ENCODE measurements at places on chromosomes 13 and 19.

GRCh38 chr19:37519890-37520289 lies 13.2 kb downstream of the ZNF793 start:
- no peak for DNase-seq

- no peak for DNase-seq
Observed at GRCh38 chr13:29849071-29849631, 1.3 kb downstream of the UBL3 start.

DNA sequence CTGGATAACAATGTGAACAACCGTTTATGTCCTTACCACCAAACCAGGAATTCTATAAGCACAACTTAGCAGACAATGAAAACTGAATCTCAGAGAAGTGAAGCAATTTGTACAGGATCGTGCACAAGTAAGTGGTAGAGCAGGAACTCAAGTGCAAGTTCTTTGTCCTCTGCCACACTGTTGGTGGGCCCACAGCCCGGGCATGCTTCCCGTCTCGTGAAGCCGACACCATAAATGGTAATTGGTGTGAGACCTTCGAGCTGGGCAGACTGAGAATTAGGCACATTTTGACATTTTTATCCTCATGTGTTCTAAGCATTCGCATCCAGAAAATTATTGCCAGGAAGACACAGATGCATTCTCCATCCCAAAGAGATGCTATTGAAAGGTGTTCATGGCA lies 27.9 kb upstream of the FLT1 start:
- DNase-seq = no peak

GRCh38 chr19:35120898-35121297 lies 5.3 kb downstream of the FXYD3 start:
- no peak for DNase-seq

DNA sequence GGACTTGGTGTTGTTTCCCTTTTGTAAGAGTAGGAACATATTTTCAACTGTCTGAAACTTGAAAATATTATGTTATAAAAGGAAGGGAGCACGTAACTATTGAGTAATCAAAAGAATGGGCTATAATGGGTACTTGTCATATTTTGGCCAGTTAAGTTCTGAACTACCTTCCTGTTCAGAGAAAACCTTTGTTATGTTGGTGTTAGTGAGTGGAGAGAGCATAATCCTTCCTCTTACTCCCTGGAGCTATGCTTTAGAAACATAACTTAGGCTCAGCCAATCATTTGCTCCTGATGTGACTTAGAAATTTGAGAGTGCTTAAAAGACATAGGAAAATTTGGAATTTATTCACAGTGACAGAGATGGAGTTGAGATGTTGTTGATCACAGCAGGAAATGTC lies 482.5 kb upstream of the SPRY2 start:
- no peak for DNase-seq

DNA sequence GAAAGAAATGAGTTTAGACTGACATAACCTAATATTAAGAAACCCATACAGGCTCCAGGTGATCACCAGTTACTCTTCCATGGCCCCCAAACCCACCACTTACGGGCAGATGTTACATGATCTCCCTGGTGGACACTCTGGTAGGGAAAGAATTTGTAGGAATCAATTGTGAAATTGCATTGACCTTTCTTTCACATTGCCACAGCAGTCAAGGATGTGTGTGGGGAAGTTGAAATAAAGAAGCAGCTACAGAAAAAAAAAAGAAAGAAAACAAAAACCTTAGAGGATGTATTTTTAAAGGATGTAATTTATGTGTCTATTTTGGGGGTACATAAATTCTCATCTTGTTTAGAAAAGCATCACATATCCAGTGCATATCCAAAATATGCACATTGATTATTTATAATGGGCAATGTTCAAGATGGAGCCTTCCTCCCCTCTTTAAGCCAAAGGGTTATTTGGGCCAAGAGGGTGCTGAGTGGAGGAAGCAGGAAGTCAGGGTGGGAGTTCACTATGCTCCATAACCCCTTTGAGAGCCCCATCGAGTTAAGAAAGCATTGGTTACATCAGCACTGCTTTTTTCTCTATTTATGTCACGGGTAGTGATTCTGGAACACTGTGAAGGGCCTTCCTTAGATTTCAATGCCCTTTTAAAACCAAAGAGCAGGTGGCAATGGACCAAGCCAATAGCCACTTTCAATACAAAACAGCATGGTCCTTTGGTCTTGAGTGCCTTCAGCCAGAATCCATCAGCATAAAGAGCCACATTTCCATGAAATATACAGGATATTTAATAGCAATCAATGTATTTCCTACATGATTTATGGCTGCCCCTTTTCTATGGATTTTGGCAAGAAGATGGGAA lies 169.6 kb downstream of the LACC1 start:
- no peak for DNase-seq

DNA sequence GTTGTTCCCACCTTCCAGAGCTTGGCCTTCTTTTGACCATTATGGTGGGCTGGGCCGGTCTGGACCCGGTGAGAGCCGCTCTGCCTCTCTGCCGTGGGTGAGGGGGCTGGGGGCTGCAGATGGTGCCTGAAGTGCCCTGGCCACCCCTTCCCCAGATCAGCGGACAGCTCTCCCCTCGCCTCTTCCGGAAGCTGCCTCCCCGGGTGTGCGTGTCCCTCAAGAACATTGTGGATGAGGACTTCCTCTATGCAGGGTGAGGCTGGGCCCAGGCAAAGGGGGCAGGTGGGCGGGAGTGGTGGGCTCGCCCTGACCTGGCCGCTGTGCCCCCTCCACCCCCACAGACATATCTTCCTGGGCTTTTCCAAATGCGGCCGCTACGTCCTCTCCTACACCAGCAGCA lies 1.9 kb downstream of the DCAF15 start:
- no peak for DNase-seq

DNA sequence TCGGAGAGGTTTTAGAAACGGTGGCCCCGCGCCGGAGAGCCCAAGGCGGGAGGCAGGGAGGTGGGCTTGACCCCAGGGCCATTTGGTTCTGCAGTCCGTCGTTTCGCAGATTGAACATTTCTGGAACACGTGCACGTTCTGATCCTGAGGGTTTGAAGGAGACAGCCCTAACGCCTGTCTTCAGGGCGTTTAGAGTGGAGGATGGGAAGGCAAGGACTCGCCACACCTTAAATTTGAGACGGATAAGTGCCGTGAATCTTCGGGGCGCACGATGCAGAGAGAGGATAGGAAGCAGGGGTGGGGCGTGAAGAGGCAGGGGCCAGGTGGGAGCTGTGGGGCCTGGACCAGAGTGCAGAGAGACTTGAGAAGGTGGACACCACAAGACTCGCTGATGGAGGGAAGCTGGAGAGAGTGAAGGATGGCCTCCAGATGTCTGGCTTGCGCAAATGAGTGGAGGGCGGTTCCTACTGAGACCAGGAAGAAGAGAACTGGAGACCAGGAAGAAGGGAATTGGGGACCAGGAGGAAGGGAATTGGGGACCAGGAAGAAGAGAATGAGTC lies 804 bp upstream of the MIER2 start:
- DNase-seq = no peak

- DNase-seq = no peak
Observed at GRCh38 chr19:10831987-10832938, 3.7 kb downstream of the TMED1 start.

GRCh38 chr13:32259116-32259515 lies 56.0 kb downstream of the ZAR1L start:
- DNase-seq = no peak

GRCh38 chr13:104473936-104474335 lies 1407.7 kb upstream of the SLC10A2 start:
- no peak for DNase-seq

GRCh38 chr19:19451429-19452242 lies 46.2 kb downstream of the GATAD2A start:
- no peak for DNase-seq

- no peak for DNase-seq
Observed at GRCh38 chr13:85685436-85685835, 113.8 kb downstream of the SLITRK6 start.

GRCh38 chr13:44309794-44310757 lies 63.5 kb upstream of the SERP2 start:
- no peak for DNase-seq

- DNase-seq = no peak
Observed at GRCh38 chr19:39498798-39499642, at the start of gene DLL3. Gene DLL3, plus strand, starts transcription at chr19:39498947. Its CDS starts 28 bp downstream, at chr19:39498975.

GRCh38 chr19:409516-410242 lies 732 bp upstream of the C2CD4C start:
- DNase-seq = no peak

- no peak for DNase-seq
Observed at GRCh38 chr13:23059173-23059572, 121.6 kb upstream of the SGCG start.

DNA sequence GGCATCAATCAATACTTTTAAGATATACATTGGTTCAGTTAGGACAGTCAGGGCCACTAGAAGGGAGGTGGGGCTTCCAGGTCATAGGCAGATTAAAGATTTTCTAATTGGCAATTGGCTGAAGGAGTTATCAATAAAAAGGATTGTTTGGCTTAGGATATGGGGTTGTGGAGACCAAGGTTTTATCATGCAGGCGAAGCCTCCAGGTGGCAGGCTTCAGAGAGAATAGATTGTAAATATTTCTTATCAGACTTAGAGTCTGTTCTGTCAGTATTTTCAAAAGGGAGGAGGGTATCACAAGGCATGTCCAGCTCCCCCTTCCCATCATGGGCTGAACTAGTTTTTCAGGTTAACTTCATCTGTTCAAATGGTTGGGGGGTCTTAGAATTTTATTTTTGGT lies 77.4 kb upstream of the FARP1 start:
- DNase-seq = no peak

DNA sequence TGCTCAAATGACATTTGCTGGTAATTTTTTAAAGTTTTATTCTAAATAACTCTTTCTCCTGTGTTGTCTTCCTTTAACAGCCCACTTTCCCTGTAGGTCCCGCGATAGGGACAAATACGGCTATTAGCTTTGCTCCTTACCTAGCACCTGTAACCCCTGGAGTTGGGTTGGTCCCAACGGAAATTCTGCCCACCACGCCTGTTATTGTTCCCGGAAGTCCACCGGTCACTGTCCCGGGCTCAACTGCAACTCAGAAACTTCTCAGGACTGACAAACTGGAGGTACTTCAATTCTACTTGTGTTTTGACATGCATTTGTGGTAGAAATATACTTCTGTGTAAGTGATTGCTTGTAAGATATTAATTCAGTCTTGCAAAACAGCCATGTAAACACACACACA lies 91.0 kb upstream of the RAP2A start:
- DNase-seq = no peak
